ENCODE measurements at places on chromosomes 7 and 10. TPM values are rescaled to one million over a fixed set of nuclear protein-coding genes. Genes with fewer than 3 reads are reported as not detected.

GRCh38 chr7:54839575-54840213, 80.7 kb upstream of the SEC61G start:
- H3K27me3 ChIP-seq = no peaks in the 10 kb centered on the region
- H3K4me3 ChIP-seq = no peak overlapping the region
- H3K27ac ChIP-seq = peak overlapping the region; percentile 96

- DNase-seq = no peak
- no peaks in the 10 kb centered on the region for H3K36me3 ChIP-seq
- H3K4me1 ChIP-seq = no peaks in the 10 kb centered on the region
- no peak overlapping the region for H3K4me3 ChIP-seq
- no peak overlapping the region for H3K27ac ChIP-seq
Measured at GRCh38 chr7:67608806-67609205, 612.2 kb downstream of the TYW1 start.

GRCh38 chr7:150735596-150736358, 1.4 kb upstream of the GIMAP5 start:
- DNase-seq = no peak
- no peak overlapping the region for H3K4me3 ChIP-seq
- H3K36me3 ChIP-seq = no peaks in the 10 kb centered on the region
- peaks cover 10% of the 10 kb centered on the region for H3K4me1 ChIP-seq
- H3K27ac ChIP-seq = no peak overlapping the region

DNA sequence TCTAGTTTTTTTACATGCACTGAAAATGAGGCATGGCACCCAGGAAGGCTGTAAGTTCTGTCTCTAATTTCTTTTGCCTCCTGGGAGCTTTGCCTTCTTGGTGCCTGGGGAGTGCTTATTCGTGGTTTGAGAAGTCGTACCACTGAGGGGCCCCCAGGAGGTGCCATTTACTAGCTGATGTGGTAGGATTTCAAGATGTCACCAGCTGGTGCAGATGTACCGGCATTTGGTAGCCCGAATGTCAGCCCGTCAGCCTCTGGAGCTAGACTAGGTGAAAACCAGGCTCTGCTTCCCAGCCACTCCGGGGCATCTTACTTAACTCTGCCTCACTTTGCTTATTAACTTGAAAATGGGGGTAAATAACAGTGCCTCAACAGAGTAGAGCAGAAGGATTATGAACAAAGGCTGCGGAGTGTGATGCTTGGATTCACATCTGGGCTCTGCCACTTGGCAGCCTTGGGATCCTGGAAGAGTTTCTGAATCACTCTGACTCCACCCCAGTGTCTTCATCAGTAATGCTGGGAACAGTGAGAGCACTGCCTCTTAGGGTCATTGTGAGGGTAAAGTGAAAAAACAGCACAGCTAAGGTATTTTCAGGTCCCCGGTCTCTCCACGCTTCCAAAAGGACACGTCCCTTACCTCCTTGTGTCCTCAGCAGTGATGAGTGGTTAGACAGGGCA, 31.4 kb upstream of the BTBD16 start:
- peaks cover 8% of the 10 kb centered on the region for H3K36me3 ChIP-seq
- DNase-seq = no peak
- no peaks in the 10 kb centered on the region for H3K27me3 ChIP-seq
- peaks cover 19% of the 10 kb centered on the region for H3K4me1 ChIP-seq
- H3K4me3 ChIP-seq = no peak overlapping the region

Gene NUTM2E
- not detected for total RNA-seq

Gene LARP4B
- total RNA-seq = 33.9 TPM

Gene CYP3A4
- not detected for total RNA-seq
